ENCODE measurements at places on chromosomes 12 and 14.

- no peak for DNase-seq
Measured at GRCh38 chr14:72519543-72519942, 374.4 kb downstream of the DPF3 start.

- no peak for DNase-seq
Measured at GRCh38 chr12:106978035-106978800, 8.7 kb downstream of the MTERF2 start.

DNA sequence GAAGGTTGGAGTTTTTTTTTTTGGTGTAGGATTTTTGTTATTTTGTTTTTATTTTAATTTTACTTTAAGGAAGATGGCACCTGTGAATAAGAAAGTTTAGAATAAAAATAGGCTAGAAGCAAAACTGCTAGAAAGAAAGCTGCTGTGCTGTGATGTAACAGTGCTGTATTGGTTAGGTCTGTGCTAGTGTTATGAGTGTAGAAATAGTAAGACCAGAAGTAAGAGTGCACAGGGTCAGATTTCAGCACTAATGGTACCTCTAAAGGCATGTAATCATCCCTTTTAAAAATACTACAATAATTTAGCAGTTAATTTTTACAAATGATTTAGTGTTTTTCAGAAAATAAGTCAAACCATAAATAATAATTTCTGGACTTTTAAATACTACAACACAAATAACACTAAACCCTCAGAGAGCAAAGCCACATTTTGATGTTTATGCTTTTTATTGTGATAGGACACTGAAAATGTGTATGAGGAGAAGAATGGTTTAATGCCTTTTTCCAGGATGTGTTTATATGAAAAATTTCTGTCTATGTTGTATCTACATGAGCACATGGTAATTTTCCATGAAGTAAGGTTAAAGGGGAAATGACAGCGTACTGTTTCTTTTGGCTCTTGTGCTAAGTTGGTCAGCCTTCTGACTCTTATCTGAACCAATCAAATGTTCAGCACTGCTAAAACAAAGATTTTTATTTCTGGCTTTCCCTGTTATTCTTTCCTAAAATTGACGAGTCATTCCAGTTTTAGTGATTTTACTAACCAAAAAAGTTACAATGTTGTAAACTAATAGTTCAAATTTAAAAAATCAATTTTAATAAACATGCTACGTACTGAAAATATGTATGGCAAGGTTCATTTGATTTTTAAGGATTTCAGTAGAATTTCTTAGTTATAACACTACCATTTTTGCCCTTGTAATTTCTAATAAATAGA, 96.1 kb downstream of the PPHLN1 start:
- DNase-seq: no peak

DNA sequence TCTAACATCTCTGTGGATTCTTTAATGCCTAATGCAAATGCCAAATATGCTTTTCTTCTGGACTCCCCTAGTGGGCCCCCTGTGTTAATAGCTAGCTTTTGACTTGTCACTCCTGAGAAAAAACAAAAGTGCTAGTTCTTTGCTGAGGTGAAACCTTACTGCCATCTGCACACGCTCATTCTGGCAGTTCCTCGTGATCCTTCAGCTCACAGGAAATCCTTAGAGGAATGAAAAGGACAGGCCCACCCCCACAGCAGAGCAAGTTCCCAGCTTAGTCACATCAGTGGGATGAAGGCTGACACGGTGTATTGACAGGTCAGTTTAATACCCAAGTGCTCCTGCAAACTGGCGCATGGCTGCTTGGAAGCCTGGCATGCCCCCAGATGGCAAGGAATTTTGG, 165.1 kb upstream of the ATP2B1 start:
- DNase-seq: no peak

DNA sequence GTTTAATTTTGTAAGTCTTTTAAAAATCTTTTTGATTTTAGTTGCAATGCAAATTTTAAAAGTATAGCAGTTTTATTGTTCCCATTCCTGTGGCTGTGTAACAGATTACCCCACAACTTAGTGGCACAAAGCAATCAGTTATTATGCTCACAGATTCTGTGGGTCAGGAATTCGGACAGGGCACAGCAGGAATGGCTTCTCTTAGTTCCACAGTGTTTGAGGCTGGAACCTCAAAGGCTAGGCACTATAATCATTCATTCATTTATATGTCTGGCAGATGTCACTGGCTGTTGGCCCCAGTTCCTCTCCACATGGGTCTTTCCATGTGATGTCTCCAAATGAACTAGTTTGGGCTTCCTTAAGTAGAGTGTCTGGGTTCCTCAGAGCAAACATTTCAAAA, 193.3 kb downstream of the RAD51B start:
- no peak for DNase-seq

GRCh38 chr12:49092086-49092815, 2.4 kb downstream of the DHH start:
- DNase-seq: peak; percentile 69

- no peak for DNase-seq
Measured at GRCh38 chr12:107845226-107845979, 70.9 kb downstream of the ASCL4 start.

DNA sequence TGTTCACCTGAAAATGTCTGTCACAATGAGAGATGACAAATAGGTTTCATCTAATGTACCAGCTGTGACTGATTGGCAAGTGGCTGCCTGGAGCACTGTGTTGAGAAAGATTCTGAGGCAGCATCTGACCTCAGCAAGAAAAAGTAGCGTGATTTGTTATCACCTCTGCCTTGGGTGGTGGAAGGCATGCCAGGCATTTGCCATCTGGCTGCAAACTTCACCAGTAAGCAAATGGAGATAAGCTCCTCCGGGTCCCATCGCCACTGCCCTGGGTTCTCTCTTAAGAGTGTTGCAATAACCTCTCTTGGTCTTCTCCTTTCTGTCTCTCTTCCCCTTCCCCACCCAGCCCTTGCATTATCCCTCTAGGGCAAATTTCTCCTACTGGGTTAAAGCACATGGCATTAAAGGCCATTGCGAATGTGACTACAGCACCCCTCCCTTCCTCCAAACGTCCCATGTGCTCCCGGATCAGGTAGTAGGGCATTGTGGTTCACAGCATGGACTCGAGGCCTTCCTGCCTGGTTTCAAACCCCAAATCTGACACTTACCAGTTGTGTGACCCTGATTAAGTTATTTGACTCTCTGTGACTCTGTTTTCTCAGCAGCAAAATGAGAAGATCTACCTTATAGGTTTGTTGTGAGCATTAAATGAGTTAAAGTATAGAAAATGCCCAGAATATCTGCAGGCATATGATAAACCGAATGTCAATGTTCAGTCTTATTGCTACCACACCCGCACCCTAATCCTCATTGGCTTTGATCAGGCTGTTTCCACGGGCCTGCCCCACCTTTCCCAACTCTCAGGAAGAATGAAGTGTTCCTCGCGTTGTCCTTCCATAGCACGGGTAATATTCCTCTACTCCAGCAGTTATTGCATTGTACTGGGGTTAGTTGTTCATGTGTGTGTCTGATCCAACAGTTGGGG, 8.2 kb upstream of the LGALS3 start:
- DNase-seq: no peak

GRCh38 chr12:57569858-57570257, 20.0 kb downstream of the KIF5A start:
- no peak for DNase-seq

DNA sequence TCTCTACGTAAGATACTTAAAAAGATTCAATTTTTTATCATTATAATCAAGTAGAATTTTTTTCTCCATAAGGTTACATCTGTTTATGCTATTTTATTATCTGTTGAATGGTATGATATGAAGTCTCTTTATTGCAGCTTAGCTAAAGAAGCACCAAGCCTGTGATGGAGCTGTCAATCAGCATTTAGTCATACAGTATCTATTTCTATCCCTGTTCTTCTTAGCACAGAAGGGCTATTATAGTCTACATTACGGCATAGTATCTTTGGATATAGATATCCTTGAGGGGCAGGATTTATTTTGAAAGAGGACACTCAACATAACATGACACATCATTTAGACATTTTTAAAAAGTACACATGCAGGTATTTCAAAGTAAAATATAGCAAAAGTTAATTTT, 277.1 kb downstream of the FOXG1 start:
- DNase-seq: no peak

- no peak for DNase-seq
Measured at GRCh38 chr12:102567031-102567985, 86.9 kb upstream of the IGF1 start.

GRCh38 chr14:100618318-100618693, 31.1 kb upstream of the BEGAIN start:
- DNase-seq: no peak

DNA sequence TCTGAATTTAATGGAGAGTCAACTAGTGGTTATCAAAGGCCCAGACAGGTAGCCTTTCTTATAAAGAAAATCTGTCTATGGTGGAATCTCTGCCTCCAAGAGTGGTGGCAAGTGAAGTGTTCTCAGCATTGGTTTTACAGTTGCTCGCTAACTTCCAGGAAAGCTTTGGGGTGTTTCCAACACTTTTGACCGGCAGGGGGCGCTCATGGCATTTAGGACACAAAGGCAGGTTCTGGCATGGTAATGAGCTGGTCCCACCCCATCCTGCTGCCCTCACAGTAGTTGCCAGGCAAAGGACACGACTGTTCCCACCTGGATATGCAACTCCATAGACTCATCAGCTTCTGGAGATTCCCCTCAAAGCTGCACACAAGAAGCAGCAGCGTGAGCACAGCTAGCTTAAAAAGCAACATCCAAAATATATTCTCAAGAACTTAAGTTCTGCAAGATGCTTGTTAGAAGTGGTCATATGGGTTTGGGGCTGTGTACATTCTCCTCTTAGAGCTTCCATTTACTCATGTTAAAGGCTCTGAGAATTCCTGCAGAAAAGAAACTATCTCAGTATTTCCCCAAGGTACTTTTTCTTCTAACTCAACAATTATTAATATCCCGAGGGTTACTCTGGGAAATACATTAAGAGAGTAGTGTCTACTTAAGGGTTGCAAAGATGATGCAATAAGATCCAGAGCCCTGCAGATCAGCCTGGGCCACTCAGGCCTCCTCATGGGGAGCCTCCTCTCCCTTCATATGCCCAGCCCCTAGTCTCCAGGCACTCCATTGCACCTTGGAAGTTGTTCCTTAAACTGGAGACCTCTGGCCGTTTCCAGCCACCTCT, 14.8 kb downstream of the PROX2 start:
- peak; percentile 40 for DNase-seq

DNA sequence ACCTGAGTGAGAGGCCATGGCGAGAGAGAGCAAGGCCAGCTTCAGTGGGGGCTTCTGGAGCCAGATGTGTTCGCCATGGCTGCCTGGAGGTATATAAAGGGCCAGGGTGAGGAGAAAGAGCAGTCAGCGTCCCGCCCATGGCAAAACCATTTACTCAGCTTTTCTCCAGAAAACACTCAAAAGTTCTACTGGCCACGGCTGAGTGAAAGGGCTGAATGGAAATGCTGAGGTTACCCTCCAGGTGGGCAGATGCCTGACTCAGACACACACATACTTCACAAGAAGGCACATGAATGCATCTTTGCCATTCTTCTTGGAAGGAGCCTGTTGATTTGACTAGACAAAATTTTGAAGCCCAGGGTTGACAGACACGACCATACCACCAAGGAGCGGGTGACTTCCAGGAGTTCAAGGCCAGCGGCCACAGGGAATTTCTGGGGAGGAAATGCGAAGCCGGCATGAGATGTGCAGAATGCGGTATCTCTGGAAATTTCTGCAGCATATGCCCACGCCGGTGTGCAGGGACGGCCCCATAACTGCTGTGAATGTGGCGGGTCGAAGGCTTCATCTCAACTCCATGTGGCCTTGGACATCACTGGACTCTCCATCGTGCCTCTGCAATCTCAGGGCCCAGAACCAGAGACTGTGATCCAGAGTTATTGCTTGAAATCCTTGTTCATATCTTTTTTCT, at the start of gene IL31:
IL31 (minus strand) TSS at position 67 of the 691 bp plus-strand sequence; CDS start at position 18, 49 bp downstream.
- DNase-seq: no peak

- no peak for DNase-seq
Measured at GRCh38 chr12:27176765-27177164, 67.3 kb upstream of the STK38L start.

- no peak for DNase-seq
Measured at GRCh38 chr12:130481392-130481879, 143.7 kb downstream of the PIWIL1 start.

DNA sequence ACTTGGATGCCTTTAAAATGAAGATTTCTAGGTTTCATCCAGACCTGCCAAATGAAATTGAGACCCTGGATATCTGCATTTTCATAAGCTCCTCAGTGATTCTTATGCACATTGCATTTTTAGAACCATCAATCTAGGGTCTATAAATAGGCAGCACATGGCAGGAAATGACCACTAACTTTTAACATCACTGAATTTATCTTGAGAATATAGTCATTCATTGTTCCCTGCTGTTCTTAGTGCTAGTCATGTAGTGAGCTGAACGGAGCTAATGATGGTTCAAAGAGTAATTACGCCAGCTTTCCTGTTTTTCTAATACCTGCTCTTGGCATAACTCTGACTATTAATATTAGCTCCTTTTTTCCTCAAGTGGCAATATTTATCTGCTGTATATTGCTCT, 91.6 kb downstream of the TPH2 start:
- DNase-seq: no peak

GRCh38 chr12:111268738-111269572, 99.9 kb downstream of the PHETA1 start:
- DNase-seq: no peak

DNA sequence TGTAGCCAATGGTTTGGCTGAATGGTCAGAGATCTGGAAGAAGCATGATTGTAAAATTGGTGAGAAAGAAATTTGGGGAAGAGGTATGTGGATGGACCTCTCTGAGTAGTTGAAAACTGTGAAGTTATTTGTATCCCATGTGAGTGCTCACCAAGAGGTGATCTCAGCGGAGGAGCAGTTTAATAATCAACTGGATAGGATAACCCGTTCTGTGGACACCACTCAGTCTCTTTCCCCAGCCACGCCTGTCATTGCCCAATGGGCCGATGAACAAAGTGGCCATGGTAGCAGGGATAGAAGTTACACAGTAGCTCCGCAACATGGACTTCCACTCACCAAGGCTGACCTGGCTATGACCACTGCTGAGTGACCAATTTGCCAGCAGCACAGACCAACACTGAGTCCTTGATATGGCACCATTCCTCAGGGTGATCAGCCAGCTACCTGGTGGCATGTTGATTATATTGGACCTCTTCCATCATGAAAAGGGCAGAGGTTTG, 257.4 kb upstream of the ATXN7L3B start:
- DNase-seq: no peak

Data from NCI-H1930 (cell line).